Fibroblast of skin of left biceps (primary cell): ENCODE measurements at places on chromosomes 5 and 9.

GRCh38 chr9:138007918-138008841, 130.6 kb downstream of the CACNA1B start:
- no peak for DNase-seq

- peak; percentile 67 for DNase-seq
These were observed 38.4 kb downstream of the TLE4 start for GRCh38 chr9:79610019-79610631.

DNA sequence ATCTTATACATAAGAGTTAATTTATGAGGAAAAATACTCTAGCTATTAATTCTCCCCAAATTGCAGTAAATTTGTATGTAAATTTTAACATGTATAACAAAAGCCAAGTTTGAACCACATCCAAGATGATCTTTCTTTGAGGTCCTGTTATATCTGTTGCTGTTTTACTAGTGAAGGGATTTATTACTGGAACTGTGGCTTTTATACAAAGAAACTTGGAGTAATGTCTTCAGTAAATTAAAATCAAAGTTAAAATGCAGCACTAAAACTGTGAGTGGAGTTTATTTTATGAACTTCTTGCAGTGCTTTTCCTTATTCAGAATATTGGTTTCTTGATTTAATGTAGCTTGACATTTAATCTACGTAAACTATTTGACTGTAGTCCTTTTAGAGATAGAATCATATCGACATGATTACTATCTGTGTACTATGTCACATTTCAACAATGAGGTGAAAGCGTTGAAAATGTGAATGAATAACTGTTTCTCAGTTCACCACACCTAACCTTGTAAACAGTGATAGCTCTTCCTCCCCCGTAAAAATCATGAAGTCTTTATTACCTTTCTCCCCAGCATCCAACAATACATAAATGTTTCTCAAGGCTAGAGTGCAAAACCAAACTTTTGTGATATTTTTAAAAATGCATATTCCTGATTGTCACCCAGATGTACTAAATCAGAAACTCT, 53.2 kb upstream of the ISOC1 start:
- no peak for DNase-seq

GRCh38 chr9:98019098-98019497, 36.0 kb downstream of the ANP32B start:
- no peak for DNase-seq

- DNase-seq, result no peak
These were observed 390.8 kb downstream of the NNT start for GRCh38 chr5:43993634-43994351.

DNA sequence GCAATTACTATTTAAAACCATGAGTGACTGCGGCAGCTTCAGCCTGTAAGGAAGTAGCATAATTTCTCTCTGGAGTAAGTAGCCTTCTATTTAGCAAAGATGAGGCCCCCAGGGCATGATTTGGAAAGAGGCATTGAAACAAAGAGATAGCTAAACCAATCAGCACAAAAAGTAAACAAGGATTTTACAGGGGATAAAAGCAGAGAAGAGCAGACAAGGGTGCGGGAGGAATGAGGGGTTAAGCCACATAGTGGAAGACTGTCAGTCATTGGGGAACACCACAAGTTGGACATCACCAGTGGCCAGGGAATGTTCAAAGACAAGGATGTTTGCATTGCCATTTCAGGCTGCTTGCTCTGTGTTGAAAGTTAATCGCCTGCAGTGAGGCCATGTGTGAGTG, 24.0 kb upstream of the C5orf63 start:
- no peak for DNase-seq

DNA sequence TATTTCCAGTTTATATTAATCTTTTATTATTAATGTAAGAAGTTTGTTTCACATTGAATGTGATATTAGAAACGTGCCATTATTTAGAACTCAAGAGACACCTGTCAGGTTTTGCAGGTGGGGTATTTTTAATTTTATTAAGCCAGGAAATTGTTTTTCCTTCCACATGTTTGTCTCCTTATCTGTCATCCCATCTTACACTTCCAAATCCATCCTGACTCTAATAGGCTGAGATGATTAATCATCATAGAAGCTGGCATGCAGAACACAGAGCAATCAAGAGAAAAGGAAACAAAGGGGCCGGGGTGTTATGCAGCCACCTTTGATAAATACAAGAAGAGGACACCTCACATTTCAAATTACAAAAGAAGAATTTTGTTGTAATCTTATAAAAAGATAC, 506.5 kb downstream of the ISL1 start:
- no peak for DNase-seq

DNA sequence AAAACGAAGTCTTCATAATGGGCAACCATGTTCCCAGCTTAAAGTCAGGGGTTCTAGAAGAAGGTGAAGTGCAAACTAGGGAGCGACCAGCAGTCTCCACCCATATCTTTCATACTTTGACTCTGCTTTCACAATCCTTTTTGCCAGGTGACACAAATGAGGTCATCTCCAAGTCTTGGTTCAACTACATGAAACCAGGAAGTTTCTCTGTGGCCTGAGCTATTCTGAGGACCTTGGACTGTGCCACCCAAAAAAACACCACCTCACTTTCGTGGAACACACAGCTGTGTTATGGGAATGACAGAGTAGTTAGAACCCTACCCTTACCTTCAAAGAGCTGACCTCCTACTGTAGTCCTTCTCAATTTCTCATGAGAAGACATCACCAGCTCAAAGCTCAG, 309.2 kb downstream of the AGTPBP1 start:
- no peak for DNase-seq

- DNase-seq, result no peak
These were observed 6.1 kb downstream of the NOTCH1 start for GRCh38 chr9:136539427-136540421.

DNA sequence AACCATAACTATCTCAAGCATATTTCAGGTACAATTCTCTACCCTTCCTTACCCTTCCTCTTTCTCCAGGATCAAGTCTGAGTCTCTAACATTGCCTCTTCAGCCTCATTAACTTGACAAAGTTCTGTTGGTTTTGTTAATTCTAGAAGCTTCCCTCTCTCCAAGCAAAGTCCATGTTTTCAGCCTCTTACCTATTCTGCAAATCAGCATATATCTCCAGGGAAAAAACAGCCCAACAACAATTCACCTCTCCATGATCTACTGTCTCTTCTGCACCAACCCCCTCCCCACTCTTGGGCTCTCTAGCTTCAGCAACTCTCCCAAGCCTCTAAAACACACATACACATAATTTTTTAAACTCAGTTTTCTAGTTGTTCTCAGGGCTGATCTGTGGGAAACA, 72.2 kb downstream of the LIX1 start:
- DNase-seq, result no peak

DNA sequence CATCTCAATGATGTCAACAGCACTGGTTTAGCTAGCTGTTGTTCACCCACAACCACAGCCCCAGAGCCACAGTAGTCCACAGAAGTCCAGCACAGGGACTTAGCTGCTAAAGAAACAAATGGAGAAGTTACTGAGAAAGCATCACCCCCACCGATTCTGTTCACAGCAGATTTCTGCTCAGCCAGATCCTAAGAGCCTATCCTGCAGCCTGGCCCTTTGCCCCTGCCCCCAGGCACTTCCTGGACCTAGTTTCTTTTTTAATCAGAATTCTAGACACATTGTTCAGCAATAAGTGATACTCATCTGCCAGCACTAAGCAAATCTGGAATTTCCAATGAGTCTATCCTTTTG, 7.4 kb downstream of the B4GALT1 start:
- DNase-seq, result no peak

GRCh38 chr5:168756453-168757391, 177.6 kb upstream of the PANK3 start:
- no peak for DNase-seq

DNA sequence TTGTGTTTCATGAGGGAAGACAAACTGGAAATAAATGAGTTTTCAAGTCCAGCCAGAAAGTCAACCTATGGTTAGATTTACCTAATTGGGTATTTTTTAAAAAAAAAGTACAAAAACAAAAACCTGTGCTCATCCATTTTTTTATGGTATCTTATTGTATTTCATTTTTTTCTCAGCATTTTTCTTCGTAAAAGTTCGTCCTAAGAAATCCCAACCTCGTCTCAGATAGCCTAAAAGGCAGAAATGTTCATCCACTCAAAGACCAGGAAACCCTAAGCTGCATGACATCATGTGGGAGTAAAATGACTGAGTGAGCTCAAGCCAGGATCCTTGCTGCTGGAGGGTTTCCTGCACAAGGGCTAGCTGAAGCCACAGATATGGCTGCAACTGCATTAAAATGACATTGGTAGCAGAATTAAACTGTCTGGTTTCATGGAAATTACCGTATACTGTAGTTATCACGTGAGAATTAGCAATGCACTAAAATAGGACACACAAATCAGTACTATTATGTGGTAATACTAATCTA, 70.4 kb downstream of the NFIB start:
- no peak for DNase-seq

GRCh38 chr5:178992291-178992895, 2.7 kb downstream of the GRM6 start:
- no peak for DNase-seq

GRCh38 chr9:89207026-89207425, 28.4 kb upstream of the SHC3 start:
- no peak for DNase-seq

- DNase-seq, result no peak
These were observed 63.5 kb upstream of the GARNL3 start for GRCh38 chr9:127201071-127201541.

- no peak for DNase-seq
These were observed 29.7 kb upstream of the TDRD7 start for GRCh38 chr9:97382099-97382718.
